Prostate gland (tissue), 2 donors: ENCODE measurements at places on chromosomes 4 and X. TPM values are rescaled to one million over a fixed set of nuclear protein-coding genes. Genes with fewer than 3 reads are reported as not detected.

The AMTN gene
- 10.1 TPM for total RNA-seq

The MTHFD2L gene
- total RNA-seq: 19.9 TPM

The ANXA10 gene
- not detected for total RNA-seq

The TMPRSS11D gene
- not detected for total RNA-seq

The DCLK2 gene
- total RNA-seq: 3.3 TPM

The GYPE gene
- not detected for total RNA-seq

The SAT1 gene
- 567 TPM for total RNA-seq

The ARHGAP36 gene
- 1.6 TPM for total RNA-seq

The CDKL5 gene
- total RNA-seq: 18.8 TPM

The USP17L27 gene
- total RNA-seq: not detected

The SLC26A1 gene
- total RNA-seq: 0.27 TPM

The ABCD1 gene
- total RNA-seq: 97.8 TPM

The USO1 gene
- 53.3 TPM for total RNA-seq

The PAGE1 gene
- total RNA-seq: 8.9 TPM

The UGT2B10 gene
- not detected for total RNA-seq

The FOXO4 gene
- 40.4 TPM for total RNA-seq

The COL4A6 gene
- 16.7 TPM for total RNA-seq

The C4orf50 gene
- total RNA-seq: 0.87 TPM

The EXOSC9 gene
- 17.1 TPM for total RNA-seq

The NWD2 gene
- not detected for total RNA-seq

The SPATA18 gene
- total RNA-seq: 16.6 TPM

The NHSL2 gene
- 28.2 TPM for total RNA-seq

The RBMX2 gene
- total RNA-seq: 19.8 TPM

The ARMCX1 gene
- total RNA-seq: 41.3 TPM

The XK gene
- 2.6 TPM for total RNA-seq

The XAGE2 gene
- total RNA-seq: not detected

The GYPA gene
- total RNA-seq: not detected

The NLRP2B gene
- total RNA-seq: not detected

The CXCL3 gene
- 4.8 TPM for total RNA-seq

The MYOZ2 gene
- total RNA-seq: 5.5 TPM

The SMIM20 gene
- 34.7 TPM for total RNA-seq
